ENCODE measurements at places on chromosomes 12 and 14. TPM values are rescaled to one million over a fixed set of nuclear protein-coding genes. Genes with fewer than 3 reads are reported as not detected.

DNA sequence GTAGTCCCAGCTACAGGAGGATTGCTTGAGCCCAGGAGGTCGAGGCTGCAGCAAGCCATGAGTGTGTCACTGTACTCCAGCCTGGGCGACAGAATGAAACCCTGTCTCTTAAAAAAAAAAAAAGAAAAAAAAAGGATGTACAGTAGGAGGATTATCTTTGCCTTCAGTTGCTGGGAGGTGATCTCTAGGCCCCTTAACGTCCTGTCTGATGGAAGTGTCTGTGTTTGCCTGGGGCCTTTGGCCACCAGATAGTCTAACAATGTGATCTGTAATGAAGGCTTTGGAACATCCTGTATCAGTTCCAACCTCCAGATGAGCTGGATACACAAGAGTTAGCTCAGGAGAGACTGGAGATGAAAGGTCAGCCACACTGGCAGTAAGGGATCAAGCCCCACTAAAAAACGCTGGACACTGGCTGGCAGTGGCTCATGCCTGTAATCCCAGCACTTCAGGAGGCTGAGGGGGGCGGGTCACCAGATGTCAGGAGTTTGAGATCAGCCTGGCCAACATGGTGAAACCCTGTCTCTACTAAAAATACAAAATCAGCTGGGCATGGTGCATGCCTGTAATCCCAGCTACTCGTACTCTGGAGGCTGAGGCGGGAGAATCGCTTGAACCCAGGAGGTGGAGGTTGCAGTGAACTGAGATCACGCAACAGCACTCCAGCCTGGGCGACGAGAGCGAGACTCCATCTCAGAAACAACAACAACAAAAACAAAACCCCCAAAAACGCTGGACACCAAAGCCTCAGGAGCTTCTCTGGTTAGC, 19.0 kb upstream of the HNF1A start:
- DNase-seq, result no peak
- H3K4me3 ChIP-seq, result no peak overlapping the region
- no peaks in the 10 kb centered on the region for H3K36me3 ChIP-seq
- H3K4me1 ChIP-seq, result no peaks in the 10 kb centered on the region

- no peaks in the 10 kb centered on the region for H3K4me1 ChIP-seq
- no peak overlapping the region for H3K27ac ChIP-seq
- no peak for DNase-seq
- H3K36me3 ChIP-seq, result no peaks in the 10 kb centered on the region
- no peak overlapping the region for H3K4me3 ChIP-seq
Observed at GRCh38 chr12:108507971-108508642, 7.0 kb upstream of the FICD start.

GRCh38 chr12:93722835-93723567, 45.8 kb downstream of the CRADD start:
- H3K27me3 ChIP-seq, result no peaks in the 10 kb centered on the region
- no peak overlapping the region for H3K4me3 ChIP-seq
- H3K27ac ChIP-seq, result no peak overlapping the region

GRCh38 chr14:59182641-59183040, 5.8 kb upstream of the DAAM1 start:
- no peaks in the 10 kb centered on the region for H3K4me1 ChIP-seq
- DNase-seq, result no peak
- no peaks in the 10 kb centered on the region for H3K36me3 ChIP-seq

GRCh38 chr12:2650261-2651067, 144.3 kb upstream of the FKBP4 start:
- no peak overlapping the region for H3K27ac ChIP-seq
- H3K4me3 ChIP-seq, result no peak overlapping the region
- no peaks in the 10 kb centered on the region for H3K27me3 ChIP-seq
- no peaks in the 10 kb centered on the region for H3K4me1 ChIP-seq
- DNase-seq, result peak; percentile 56

- no peak for DNase-seq
- H3K36me3 ChIP-seq, result no peaks in the 10 kb centered on the region
- H3K27ac ChIP-seq, result no peak overlapping the region
Observed at GRCh38 chr12:107511292-107511691, 174.3 kb upstream of the PWP1 start.

GRCh38 chr12:70290116-70290515, 46.9 kb downstream of the CNOT2 start:
- DNase-seq, result no peak
- no peak overlapping the region for H3K4me3 ChIP-seq
- no peak overlapping the region for H3K27ac ChIP-seq
- no peaks in the 10 kb centered on the region for H3K27me3 ChIP-seq
- peaks cover 7% of the 10 kb centered on the region for H3K36me3 ChIP-seq

GRCh38 chr14:64195199-64195598, 99.0 kb downstream of the ESR2 start:
- no peaks in the 10 kb centered on the region for H3K4me1 ChIP-seq
- no peak overlapping the region for H3K27ac ChIP-seq
- peaks cover 10% of the 10 kb centered on the region for H3K36me3 ChIP-seq

- no peak overlapping the region for H3K4me3 ChIP-seq
- no peaks in the 10 kb centered on the region for H3K27me3 ChIP-seq
- H3K36me3 ChIP-seq, result no peaks in the 10 kb centered on the region
- H3K27ac ChIP-seq, result no peak overlapping the region
- DNase-seq, result no peak
Observed at GRCh38 chr14:25003537-25003936, 46.4 kb downstream of the STXBP6 start.

DNA sequence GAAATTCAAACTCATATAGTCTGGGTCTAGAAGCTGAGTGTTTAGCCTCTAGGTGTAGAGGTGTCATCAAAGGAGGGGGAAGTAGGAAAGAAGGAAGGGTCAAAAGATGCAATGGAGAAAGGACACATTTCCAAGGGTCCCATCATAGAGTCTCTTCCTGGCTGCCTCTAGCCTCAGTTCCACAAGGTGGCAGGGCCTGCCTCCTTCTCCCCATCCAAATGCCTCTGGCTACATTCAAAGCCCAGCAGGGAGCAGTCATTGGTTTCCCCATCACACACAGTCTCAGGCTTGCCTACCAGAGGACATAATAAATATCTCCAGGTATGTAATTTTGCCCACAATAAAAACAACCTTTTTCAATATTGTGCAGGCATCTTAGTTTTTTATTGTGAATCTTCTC, 2.1 kb upstream of the CCT2 start:
- no peaks in the 10 kb centered on the region for H3K27me3 ChIP-seq
- H3K4me1 ChIP-seq, result peaks cover 6% of the 10 kb centered on the region
- H3K27ac ChIP-seq, result no peak overlapping the region
- H3K36me3 ChIP-seq, result peaks cover 16% of the 10 kb centered on the region
- H3K4me3 ChIP-seq, result no peak overlapping the region
- no peak for DNase-seq

- no peaks in the 10 kb centered on the region for H3K27me3 ChIP-seq
- no peak overlapping the region for H3K27ac ChIP-seq
- no peak overlapping the region for H3K4me3 ChIP-seq
- no peak for DNase-seq
- no peaks in the 10 kb centered on the region for H3K4me1 ChIP-seq
Observed at GRCh38 chr14:70080076-70080475, 108.7 kb downstream of the SLC8A3 start.

DNA sequence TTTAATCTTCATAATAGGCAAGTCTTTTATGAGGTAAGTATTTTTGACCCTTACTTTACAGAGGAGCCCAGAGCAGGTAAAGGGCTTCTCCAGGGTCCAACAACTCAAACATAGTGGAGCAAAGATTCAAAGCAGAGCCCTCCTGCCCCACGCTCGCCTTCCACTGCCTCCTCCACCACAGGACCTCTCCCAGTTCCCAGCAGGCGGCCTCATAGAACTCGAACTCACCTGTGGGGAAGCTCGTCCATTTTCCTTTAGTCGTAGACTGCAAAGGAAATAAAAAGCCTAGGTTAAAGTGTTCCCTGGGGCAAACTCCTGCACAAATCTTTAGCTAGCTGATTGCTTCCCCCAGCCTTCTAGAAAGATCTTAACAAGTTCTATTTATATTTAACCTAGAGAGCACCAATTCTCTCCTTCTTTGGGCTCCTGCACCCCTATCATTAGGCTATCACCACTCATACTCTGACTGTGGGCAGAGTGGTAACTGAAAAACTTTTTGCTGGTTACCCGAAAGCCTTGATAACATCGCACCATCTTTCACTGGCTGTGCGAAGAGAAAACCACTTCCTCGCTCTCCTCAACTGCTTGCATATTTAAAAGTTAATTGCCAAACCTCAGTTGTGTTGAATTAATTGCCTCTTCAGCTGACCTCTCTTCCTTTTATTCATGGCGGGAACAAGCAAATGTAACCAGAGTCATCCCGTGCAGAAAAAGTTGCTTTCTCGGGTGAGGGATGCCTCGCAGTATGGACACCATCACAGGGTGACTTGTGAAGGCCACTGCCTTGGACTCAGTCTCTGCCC, 299.6 kb downstream of the DPF3 start:
- no peaks in the 10 kb centered on the region for H3K36me3 ChIP-seq
- no peak for DNase-seq
- no peak overlapping the region for H3K4me3 ChIP-seq
- no peaks in the 10 kb centered on the region for H3K27me3 ChIP-seq

Gene GPD1
- total RNA-seq, result 12.2 TPM

Gene SLC39A2
- not detected for total RNA-seq

Gene SIX4
- 1.4 TPM for total RNA-seq

Gene SRGAP1
- 5.5 TPM for total RNA-seq

Gene LRRK2
- 14.3 TPM for total RNA-seq

Gene GLS2
- not detected for total RNA-seq

Gene ABCD4
- 137 TPM for total RNA-seq

Data from ascending aorta (tissue), 2 donors.